Type B pancreatic cell (in vitro differentiated cells): ENCODE measurements at places on chromosomes 6 and 20.

- no peak for DNase-seq
Observed at GRCh38 chr20:58481481-58482021, 33.6 kb downstream of the APCDD1L start.

- DNase-seq: no peak
Observed at GRCh38 chr6:38588631-38589366, 50.9 kb downstream of the BTBD9 start.

DNA sequence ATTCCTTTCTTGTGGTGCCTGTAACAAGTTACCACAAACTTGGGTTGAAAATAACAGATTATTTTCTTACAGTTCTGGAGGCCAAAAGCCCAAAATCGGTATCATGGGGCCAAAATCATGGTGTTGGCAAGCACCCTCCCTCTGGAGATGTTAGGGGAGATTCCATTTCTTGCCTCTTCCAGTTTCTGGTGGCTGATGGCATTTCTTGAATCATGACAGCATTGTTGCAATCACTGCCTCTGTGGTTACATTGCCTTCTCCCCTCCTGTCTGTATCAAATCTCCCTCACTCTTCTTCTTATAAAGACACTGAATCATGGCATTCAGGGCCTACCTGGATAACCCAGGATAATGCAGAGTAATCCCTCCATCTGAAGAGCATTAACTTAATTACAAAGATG is 17.9 kb upstream of the TENT5A start:
- DNase-seq: no peak

DNA sequence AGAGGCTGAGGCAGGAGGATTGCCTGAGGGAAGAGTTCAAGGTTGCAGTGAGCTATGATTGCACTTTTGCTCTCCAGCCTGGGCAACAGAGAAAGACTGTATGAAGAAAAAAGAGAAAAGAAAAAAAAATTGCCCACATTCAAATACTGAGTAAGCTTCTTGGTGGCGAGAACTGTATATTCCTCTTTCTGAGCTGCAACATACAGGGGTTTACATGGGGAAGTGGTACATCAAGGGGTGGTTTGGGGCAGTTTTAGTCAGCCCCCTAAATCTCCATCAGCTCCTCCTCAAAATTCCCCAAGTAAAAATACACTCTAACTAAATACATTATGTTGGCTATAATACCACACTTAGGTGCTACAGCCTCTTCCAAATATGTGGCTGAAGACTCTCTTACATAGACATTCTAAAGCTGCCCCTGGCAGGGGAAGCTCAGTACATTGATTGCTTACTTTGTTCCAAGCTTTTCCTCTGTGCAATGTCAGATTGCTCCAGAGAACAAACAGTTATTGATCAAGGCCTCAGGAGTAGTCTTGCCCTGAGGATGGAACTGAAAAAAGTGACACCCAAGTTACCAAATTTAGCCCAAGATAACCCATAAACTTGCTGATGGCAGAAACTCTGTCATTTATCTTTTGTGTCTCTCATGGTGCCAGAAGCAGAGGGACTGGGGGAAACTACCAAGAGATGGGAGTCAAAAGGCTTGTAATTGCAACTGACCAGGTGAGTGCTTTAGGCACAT is 107.4 kb upstream of the RIPOR2 start:
- DNase-seq: no peak

DNA sequence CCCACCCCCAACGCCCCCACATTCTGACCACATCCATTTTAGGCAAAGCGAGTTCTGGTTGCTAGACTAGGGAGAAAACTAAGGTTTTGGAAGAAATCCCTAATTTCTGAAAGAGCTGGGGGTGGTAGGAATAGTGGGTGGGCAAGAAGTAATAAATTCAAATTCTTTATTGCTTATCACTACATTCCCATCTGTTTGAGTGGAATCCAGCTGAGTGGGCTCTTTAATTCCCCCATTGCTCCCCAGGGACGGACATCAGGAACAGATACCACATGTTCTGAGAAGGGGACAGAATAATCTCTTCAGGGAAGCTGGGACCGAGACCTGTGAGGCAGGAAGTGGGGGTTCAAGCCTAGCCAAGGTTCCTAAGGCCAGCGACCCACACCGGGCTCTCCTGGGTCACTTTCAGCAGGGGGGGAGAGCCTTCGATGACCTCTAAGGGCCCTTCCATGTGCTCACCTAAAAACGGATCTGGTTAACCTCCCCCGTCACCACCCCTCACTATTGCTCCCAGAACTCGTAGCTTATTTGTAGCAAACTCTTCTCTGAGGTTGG is 42.3 kb upstream of the MRPS10 start:
- no peak for DNase-seq

DNA sequence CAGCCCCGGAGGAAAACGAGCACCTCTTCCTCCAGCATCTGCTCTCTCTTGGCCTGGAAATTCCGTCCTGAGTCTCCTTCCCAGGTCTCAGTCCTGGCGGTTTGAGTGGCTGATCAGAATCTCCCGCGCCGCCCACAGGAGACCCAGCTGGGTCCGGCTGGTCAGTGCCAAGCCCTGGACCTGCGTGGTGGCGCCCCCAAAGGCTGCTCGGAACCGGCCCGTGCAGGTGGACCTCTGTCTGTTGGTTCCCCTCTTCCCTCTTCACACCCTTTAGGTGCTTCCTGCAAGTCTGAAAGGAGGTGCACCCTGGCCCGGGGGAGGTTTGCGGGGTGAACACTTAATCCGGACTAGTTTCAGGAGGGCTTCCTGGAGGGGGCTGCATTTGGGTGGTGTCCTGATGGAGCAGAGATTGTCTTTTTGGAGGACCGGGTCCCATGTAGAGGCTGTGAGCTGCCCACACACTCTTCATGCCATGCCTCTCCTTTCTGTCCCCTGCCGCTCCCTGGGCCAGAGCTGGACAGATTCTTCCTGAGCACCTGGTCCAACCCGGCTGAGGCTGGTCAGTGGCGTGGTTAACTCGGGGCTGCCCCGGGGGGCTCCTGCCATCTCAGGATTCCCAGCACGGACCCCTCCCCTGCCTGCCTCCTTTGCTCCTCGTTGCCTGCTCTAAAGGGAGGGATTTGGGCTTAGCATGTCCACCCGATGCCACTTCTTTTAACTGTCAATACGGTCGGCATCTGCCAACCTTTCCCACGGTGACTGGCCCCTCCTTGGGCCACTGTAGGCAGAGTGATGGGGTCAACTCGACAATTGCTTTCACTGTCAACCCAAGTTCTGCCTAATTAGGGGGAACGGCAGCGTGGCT is 16.5 kb upstream of the BHLHE23 start:
- no peak for DNase-seq

GRCh38 chr6:39493777-39494176 is 171.3 kb upstream of the KCNK16 start:
- DNase-seq: no peak

DNA sequence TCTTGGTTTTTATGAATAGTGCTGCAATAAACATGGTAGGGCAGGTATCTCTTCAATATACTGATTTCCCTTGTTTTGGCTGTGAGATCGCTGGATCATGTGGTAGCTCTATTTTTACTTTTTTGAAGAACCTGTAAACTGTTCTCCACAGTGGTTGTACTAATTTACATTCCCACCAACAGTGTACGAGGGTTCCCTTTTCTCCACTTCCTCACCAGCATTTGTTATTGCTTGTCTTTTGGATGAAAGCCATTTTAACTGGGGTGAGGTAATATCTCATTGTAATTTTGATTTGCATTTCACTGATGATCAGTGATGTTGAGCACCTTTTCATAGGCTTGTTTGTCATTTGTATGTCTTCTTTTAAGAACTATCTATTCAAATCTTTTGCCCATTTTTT is 8.0 kb upstream of the ARG1 start:
- DNase-seq: no peak

- DNase-seq: peak; percentile 73
Observed at GRCh38 chr6:7108964-7109836, 1.4 kb downstream of the RREB1 start.
